ENCODE measurements at places on chromosomes 2 and 18. TPM values are rescaled to one million over a fixed set of nuclear protein-coding genes. Genes with fewer than 3 reads are reported as not detected.

GRCh38 chr2:27903649-27904404 lies 13.3 kb downstream of the BABAM2 start:
- H3K36me3 ChIP-seq: peaks cover 13% of the 10 kb centered on the region
- DNase-seq: no peak
- peaks cover 13% of the 10 kb centered on the region for H3K4me1 ChIP-seq
- H3K27me3 ChIP-seq: no peaks in the 10 kb centered on the region
- no peak overlapping the region for H3K27ac ChIP-seq
- no peak overlapping the region for H3K4me3 ChIP-seq

DNA sequence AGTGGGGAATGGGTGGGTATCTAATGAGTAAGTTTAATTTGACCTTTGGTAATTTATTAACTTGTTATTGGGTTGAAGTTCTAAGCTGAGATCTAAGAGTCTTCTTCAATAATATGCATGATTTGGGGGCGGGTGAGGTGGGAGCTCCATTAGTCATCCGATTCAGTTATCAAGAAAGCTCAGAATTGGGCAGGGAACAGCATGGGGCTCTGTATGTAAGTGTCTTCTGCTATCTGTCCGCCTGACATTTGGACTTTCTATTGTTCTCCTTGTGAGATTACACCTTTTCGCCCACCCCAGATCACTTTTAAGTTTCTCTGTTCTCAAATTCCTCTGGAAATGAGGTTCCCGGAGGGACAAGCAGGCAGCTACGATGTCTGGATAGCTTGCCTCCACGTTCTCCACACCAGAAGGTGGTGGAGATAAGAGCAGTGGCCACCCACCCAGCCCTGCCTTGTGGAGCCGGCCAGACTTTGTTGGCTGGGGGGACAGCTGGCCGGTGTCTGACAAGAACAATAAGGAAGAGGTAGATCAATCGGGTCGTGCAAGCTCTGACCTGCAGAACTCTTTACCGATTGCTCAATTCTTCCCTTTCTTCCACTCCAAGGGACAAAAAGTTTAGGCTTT lies 75.5 kb upstream of the GATA6 start:
- H3K4me3 ChIP-seq: no peak overlapping the region
- no peaks in the 10 kb centered on the region for H3K36me3 ChIP-seq
- H3K4me1 ChIP-seq: no peaks in the 10 kb centered on the region
- no peaks in the 10 kb centered on the region for H3K27me3 ChIP-seq

DNA sequence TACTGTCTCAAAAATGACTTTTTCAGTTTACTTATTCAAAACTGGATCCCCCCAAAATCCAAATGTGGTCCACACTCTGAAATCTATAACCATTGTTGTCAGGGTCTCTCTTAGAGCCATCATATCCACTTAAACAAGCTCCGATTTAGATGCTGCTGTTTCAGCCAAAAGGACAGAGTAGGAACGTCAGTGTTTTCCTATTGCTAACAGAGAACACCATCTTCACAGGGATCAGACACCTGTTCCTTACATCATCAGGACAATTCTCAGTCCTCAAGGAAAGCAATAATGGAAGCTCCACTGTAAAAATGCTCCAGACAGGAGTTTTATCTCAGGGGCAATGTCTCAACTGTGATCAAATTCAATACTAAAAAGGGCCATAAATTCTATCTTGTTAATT lies 155.4 kb downstream of the STK39 start:
- DNase-seq: no peak
- no peak overlapping the region for H3K4me3 ChIP-seq
- no peaks in the 10 kb centered on the region for H3K27me3 ChIP-seq
- no peaks in the 10 kb centered on the region for H3K36me3 ChIP-seq
- H3K27ac ChIP-seq: no peak overlapping the region

Gene CCDC102B
- total RNA-seq: 3.0 TPM

- DNase-seq: peak; percentile 67
- peaks cover 78% of the 10 kb centered on the region for H3K4me1 ChIP-seq
- peak overlapping the region; percentile 38 for H3K4me3 ChIP-seq
- H3K36me3 ChIP-seq: peaks cover 19% of the 10 kb centered on the region
- H3K27me3 ChIP-seq: no peaks in the 10 kb centered on the region
- H3K27ac ChIP-seq: peak overlapping the region; percentile 95
Observed at GRCh38 chr2:181810823-181811695, 80.5 kb upstream of the ITPRID2 start.

Gene NT5DC4
- 13.6 TPM for total RNA-seq

- no peaks in the 10 kb centered on the region for H3K4me1 ChIP-seq
- no peak for DNase-seq
- H3K36me3 ChIP-seq: no peaks in the 10 kb centered on the region
- H3K27me3 ChIP-seq: no peaks in the 10 kb centered on the region
Observed at GRCh38 chr2:2520401-2520811, 189.3 kb upstream of the MYT1L start.

DNA sequence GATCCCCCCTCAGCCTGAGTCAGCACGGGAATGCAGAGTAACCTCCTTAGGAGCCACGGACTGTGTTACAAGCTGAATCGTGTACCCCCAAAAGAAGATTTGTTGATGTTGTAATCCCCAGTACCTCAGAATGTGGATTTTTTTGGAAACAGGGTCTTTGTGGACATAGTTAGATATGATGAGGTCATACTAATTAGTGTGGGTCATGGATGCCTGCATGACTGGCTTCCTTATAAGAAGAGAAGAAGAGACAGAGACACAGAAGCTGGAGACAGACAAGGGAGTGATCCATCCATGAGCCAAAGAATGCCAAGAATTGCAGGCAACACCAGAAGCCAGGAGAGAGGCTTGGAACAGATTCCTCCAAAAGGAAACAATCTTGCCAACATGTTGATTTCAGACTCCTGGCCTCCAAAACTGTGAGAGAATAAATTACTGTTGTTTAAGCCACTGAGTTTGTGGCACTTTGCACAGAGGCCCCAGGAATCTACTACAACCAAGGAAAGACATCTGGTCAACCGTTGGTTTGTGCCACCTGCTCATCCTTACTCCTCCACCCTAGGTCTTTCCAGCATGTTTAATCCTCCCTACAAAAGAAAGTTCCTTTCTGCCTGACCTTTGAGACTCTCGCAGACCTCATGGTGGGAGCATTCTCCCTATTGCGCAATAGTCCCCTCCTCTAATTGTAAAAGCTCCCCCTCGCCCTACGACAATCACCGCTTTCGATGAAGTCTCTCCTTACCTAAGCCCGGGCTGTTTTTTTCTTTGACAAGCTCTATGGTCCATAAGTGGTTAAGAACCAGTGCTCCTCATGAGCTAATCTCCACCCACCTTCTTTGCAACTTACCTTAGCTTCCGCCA lies 91.6 kb downstream of the DNER start:
- DNase-seq: no peak
- H3K36me3 ChIP-seq: no peaks in the 10 kb centered on the region
- no peaks in the 10 kb centered on the region for H3K27me3 ChIP-seq
- no peaks in the 10 kb centered on the region for H3K4me1 ChIP-seq

DNA sequence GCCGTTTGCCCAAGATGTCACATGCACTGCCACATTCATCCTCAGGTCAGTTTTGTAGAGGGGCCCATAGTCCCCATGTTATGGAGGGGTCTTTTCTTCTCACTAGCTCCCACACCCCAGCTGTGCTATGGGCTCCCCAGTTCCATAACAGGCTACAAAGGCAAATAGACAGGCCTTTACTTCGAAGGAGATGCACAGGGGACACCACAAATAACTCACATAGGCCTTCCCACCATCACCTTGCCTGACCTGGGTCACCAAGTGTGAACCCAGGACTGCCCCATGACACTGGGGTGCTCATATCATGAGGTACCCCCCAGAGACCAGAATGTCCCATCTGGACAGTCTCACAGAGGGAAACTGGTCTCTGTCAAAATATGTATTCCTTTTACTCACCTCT lies 15.0 kb upstream of the INO80C start:
- H3K4me1 ChIP-seq: peaks cover 40% of the 10 kb centered on the region
- no peak overlapping the region for H3K4me3 ChIP-seq
- H3K27me3 ChIP-seq: no peaks in the 10 kb centered on the region

Gene IL1B
- total RNA-seq: 15.5 TPM

DNA sequence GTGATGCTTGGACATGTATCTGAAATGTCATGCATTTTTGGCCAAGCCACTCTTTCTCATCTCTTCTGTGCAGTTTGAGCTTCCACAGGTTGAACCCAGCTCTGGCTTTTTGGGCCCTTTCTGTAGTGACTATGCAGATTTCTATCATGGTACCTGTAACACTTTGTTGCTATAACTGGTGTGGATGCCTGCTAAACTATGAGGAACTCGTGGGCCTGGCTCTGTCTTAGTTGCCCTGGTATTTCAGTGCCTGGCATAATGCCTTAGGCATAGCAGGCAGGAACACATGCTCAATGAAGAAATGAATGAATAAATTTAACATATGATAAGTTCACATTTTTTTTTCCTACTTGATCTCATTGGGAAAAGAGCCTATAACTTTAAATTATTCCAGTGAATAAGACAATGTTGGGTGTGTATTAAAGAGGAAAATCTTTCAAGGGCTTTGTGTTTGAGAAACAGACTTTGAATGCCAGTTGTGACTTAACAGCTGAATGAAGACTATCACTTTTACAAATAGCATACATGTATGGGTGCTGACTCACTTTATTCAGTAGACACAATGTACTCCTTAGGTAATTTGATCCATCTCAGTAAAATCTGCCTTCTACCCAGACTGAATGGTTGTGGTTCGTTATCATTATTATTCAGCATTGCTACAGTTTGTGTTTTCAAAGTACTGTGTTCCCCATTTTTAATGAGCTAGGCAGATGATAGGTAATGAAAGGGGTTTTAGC lies 86.4 kb upstream of the MAP4K3 start:
- no peak overlapping the region for H3K4me3 ChIP-seq
- no peaks in the 10 kb centered on the region for H3K27me3 ChIP-seq
- H3K36me3 ChIP-seq: peaks cover 9% of the 10 kb centered on the region
- peak; percentile 24 for DNase-seq
- peaks cover 35% of the 10 kb centered on the region for H3K4me1 ChIP-seq

GRCh38 chr2:3536682-3537632 lies 17.6 kb upstream of the ADI1 start:
- no peaks in the 10 kb centered on the region for H3K27me3 ChIP-seq
- DNase-seq: peak; percentile 73
- H3K4me1 ChIP-seq: peaks cover 17% of the 10 kb centered on the region
- H3K36me3 ChIP-seq: peaks cover 45% of the 10 kb centered on the region
- H3K27ac ChIP-seq: peak overlapping the region; percentile 99
- H3K4me3 ChIP-seq: peak overlapping the region; percentile 90

Gene GPR55
- not detected for total RNA-seq

- no peak for DNase-seq
- no peak overlapping the region for H3K27ac ChIP-seq
- H3K27me3 ChIP-seq: peaks cover 36% of the 10 kb centered on the region
- peaks cover 20% of the 10 kb centered on the region for H3K4me1 ChIP-seq
Observed at GRCh38 chr2:69080071-69080470, 67.1 kb downstream of the ANTXR1 start.

DNA sequence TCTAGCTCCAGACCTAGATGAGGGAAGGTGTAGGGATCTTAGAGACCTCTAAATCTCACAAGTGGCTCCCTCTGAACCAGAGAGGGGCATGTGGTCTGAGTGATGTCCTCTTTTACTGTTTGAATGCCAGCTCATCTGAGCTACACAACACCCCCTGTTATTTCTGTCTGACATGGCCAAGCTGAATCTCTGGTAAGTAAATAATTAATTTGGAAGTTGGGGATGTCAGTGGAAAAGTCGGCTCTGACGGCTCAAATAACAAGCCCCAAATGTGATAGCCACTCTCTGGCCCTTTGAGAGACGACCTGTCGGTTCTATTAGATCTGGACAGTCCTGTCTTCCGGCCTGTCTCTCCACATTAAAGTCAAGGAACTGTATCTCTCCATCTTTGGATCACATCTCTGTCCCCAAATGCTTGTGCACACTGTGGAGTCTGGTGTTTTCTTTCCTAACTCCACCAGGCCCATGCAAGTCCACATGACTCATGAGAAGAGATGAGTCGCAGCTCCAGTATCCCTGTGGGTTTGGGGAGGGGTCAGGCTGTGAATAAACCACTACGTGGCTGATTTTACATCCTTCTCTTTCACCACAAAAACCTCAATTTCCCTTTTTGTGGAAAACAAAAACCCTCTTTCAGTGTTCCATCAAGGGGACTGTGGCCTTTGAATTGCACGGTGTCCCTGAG lies 52.5 kb downstream of the SETBP1 start:
- H3K27ac ChIP-seq: no peak overlapping the region
- H3K36me3 ChIP-seq: no peaks in the 10 kb centered on the region
- no peak for DNase-seq
- no peak overlapping the region for H3K4me3 ChIP-seq
- H3K27me3 ChIP-seq: no peaks in the 10 kb centered on the region

Gene IL1R1
- total RNA-seq: 8.7 TPM

Gene KIAA2012
- total RNA-seq: 0.17 TPM

DNA sequence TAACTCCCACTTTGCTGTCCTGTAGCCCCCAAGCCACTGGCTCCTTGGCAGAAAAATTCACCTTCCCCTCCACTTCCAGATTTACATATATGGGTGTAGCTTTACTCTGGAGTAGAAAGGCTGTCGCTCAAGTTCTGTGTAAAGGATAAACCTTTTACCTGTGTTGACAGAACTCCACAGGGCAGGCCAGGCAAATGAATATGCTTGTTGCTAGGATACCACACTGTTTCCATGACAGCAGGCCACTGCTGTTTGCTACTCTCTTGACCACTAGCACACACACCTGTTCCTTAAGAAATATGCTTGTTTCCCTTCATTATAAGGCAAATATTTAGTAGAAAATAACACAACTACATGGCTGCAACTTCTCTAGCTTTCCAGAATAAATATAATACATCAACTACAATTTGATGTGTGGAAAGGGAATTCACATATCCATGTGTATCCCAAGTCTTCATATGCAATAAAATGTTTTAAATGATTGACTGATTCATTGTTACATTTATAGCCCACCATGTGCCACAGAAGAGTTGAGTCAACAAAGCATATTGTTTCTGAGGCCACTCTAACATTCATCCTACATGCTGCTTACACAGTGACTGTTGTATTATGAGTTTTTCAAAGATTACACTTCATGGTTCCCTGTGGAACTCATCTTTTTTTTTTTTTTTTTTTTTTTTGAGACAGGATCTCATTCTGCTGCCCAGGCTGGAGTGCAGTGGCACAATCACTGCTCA lies 56.2 kb upstream of the ROCK1 start:
- DNase-seq: peak; percentile 66
- H3K4me3 ChIP-seq: no peak overlapping the region
- peaks cover 8% of the 10 kb centered on the region for H3K4me1 ChIP-seq
- no peak overlapping the region for H3K27ac ChIP-seq
- no peaks in the 10 kb centered on the region for H3K36me3 ChIP-seq

GRCh38 chr18:12659904-12660605 lies 2.1 kb upstream of the SPIRE1 start:
- H3K36me3 ChIP-seq: peaks cover 72% of the 10 kb centered on the region
- H3K27ac ChIP-seq: peak overlapping the region; percentile 80
- H3K27me3 ChIP-seq: no peaks in the 10 kb centered on the region
- H3K4me3 ChIP-seq: peak overlapping the region; percentile 54
- H3K4me1 ChIP-seq: peaks cover 22% of the 10 kb centered on the region

- no peaks in the 10 kb centered on the region for H3K27me3 ChIP-seq
- no peak overlapping the region for H3K27ac ChIP-seq
- peaks cover 30% of the 10 kb centered on the region for H3K4me1 ChIP-seq
- H3K4me3 ChIP-seq: no peak overlapping the region
- DNase-seq: no peak
Observed at GRCh38 chr18:23257686-23258565, 122.6 kb downstream of the CABLES1 start.

- no peak overlapping the region for H3K27ac ChIP-seq
- H3K27me3 ChIP-seq: no peaks in the 10 kb centered on the region
- no peaks in the 10 kb centered on the region for H3K4me1 ChIP-seq
- no peak overlapping the region for H3K4me3 ChIP-seq
- no peak for DNase-seq
Observed at GRCh38 chr2:102179061-102179460, 7.8 kb upstream of the IL1RL2 start.

Gene FZD7
- total RNA-seq: 11.3 TPM

Gene GRHL1
- total RNA-seq: 11.7 TPM

- no peaks in the 10 kb centered on the region for H3K4me1 ChIP-seq
- no peaks in the 10 kb centered on the region for H3K36me3 ChIP-seq
- DNase-seq: no peak
Observed at GRCh38 chr2:4653991-4654390, 950.6 kb downstream of the DCDC2C start.

Gene HOXD9
- not detected for total RNA-seq

All from Calu3 (cell line).